ENCODE measurements at places on chromosomes 2 and 18.

DNA sequence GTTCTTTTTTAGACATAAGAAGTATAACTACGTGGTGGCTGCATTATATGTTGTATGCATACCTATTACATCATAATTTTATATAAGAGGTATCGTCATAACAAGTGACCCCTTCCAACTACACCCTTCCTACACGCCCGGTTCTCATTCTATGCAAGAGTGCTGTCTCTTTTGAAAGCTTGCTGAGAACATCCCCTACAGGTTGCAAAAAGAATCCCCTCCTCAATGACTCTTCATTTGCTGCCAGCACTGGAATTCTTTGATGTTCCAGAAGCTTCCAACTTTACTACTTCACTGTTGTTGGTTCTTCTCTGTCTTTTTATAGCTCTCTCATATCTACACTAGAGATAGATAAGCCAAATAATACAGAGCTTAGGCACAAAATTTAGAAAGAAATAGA, 66.4 kb downstream of the CDH7 start:
- no peak for DNase-seq

GRCh38 chr2:47751856-47752414, 31.0 kb upstream of the MSH6 start:
- DNase-seq: no peak

GRCh38 chr2:105329197-105329554, 359 bp downstream of the TGFBRAP1 start:
- no peak for DNase-seq

- DNase-seq: no peak
These were observed 47.4 kb downstream of the ZNF385B start for GRCh38 chr2:179814050-179814449.

DNA sequence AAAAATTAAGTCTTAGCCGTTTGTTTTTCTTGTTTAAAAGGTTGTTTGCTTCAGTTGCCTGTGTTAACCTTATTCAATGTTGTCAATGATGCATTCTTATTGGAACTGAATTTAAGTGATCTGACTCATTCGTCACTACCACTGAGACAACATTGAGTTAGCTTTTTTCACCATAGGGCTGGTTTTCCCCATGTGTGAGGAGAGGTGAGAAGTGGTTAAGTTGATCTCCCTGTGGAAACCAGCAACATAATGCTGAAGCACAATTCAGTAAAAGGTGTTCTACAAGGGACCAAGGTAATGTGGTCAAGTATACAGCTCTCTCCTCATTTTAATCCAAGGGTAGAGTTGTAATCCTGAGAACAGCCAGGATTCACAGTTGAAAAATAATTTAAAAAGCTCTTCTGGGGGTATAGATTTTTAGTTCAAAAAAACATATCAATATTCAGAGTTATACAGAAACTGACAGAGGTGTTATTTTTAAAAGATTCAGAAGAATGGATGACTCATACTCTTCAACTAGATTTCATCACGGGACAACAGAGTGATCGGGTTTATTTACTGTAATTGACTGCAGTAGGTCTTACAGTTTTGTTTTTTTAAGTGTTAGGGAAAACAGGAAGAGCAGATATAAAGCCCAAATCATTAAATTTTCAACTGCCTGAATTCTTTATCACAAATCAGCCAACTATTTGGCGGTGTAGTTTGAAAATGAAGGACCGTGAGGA, 12.6 kb downstream of the NOP58 start:
- no peak for DNase-seq

- DNase-seq: no peak
These were observed 28.7 kb upstream of the C1D start for GRCh38 chr2:68091439-68092034.

DNA sequence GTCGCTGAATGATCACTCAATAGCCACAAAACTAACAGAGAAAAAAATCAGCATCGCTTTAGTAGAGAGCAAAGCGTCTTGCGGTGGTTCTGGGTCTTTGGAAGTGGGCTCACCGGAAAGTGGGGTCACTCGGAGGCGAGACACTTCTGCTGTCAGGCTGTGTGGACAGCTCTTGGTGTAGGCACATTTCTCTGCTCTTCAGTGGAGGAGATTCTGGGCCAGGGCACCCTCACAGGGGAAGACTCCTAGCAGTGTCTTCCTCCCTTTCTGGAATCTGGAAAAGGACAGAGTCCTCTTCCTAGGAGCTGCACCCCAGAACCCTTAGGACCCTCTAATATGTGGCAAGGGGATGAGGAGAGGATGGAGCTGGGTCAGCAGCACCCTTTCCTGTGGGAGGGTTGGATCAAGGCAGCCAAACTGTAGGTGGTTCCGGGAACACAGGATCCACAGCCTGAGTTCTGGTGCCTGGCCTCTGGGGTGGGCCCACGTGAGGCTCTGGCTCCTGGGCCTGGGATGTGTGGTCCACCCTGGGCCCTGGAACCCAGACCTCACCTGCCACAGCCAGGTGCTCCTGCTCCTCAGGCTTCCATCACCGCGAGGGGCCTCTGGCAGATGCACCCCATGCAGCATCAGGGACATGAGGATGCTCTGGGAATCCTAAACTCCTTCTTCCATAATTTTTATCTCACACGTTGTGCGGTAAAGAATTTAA, 25.1 kb downstream of the GPR35 start:
- DNase-seq: no peak

- DNase-seq: no peak
These were observed 311.2 kb upstream of the PKDCC start for GRCh38 chr2:41736586-41736985.

DNA sequence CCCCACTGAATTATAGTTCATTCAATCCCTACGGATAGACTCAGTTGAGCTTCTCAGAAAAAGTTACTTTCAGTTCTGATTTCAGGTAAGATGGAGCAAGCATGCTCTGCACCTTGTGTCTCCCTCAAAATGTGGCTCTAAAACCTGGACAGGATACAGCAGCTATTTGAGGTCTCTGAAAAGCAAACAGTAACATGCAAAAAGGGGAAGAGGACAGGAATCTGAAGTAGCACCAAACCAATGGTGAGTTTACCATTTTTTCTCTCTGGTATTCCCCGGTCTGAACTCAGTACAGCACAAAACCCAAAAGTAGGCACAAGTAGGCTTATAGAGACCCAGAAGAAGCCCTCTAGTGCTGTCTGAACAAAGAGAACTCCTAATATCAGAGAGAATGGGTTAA, 34.1 kb downstream of the LANCL1 start:
- no peak for DNase-seq

GRCh38 chr2:233400341-233400740, 46.0 kb downstream of the DGKD start:
- no peak for DNase-seq

- no peak for DNase-seq
These were observed 138.4 kb upstream of the NOSTRIN start for GRCh38 chr2:168663993-168664392.

DNA sequence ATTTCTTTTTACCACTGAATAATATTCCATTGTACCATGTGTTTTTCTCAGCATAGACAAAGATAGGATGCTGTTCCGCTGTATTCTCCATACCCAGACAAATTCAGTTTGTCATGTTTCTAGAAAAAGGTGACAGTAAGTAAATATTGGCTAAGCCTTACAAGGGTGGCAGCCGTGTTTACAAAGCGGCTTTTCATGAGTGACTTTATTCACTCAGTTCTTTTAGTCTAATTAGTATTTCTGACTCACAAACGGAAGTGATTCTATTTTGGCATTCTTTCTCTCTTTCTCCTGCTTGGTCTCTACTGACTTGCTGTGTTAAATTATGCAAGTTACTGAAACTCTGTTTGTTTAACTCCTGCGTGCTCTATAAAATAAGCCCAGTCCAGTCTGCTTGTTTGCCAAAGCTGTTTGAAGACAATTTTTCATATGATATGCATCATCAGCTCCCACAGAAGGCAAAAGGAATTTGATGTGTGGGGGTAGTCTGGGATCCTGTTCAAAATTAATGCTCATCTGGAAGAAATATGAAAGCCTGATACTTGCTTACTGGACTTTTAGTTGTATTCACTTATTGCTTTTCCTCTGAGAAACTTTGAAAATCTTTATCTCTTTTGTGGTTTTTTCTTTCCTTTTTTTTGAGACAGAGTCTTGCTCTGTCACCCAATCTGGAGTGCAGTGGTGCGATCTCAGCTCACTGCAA, 2.3 kb upstream of the PLEKHH2 start:
- DNase-seq: no peak

DNA sequence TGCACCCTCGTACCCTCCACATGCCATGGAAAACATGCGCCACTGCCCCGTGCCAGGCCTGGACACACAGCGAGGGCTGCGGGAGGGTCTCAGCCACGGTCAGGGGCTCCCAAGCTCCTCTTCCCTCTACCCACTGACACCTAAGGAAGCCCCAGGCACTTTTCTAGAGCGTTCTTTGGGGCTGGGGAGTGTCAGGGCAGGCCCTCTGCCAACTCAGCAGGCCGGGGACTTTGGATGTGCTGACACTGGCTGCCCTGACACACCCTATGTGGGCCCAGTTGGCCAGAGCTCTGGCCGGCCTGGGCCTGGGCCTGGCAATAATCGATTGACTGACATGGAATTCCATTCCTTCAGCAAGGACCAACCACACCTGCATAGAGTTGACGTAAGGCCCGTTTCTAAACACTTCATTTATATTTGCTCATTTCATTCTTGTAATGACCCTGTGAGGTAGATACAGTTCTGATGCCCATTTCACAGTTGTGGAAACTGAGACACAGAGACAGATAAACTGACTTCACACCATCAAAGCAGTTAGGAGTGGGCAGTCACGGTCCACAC, 70.5 kb downstream of the ZFP36L2 start:
- DNase-seq: no peak

DNA sequence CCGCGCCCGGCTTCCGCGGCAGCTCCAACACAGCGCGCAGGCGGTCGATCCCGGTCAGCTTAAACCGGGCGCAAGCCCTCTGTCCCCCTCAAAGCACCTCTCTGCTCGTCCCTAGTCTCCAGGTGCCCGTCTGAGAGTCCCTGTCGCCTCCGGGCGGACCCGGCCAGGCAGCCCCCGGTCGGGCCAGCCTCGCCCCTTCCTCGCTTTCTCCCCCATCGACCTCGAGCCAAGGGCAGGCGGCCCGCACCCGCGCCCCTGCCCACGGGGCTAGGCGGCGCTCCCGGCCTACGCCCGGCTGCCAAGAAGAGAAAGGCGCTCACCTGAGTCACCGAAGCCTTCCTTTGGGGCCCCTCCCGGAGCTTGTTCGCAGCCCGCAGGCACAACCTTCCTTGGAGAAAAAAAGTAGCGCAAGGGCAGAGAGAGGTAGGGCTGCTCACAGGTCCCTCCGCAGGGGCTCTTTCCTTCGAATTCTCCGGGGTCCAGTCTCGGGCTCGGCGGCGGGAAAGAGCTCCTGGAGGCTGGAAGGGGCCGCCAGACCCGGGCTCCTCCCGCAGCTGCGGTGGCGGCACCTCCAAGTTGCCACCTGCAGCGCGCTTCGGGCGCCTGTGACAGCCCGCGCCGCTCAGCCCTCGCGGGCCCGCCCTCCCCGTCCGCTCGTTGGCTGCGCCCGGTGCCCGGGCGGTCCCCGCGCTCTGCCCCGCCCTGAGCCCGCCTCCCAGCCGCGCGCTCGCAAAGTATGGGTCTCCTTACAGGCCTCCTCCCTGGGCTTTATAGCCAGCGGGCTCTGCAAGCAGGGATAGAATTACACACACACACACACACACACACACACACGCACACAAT, 86.5 kb upstream of the EPB41L3 start:
- no peak for DNase-seq

- DNase-seq: no peak
These were observed 272.4 kb upstream of the DPP10 start for GRCh38 chr2:114170070-114170469.

- DNase-seq: no peak
These were observed 66.4 kb downstream of the SH3RF3 start for GRCh38 chr2:109195193-109196045.

- no peak for DNase-seq
These were observed at the start of gene HOXD12 for GRCh38 chr2:176099728-176100546. Gene HOXD12, plus strand, starts transcription at chr2:176099795. Its CDS starts 7 bp downstream, at chr2:176099802.

- no peak for DNase-seq
These were observed 237.4 kb upstream of the SMAD2 start for GRCh38 chr18:48167897-48168253.

- DNase-seq: no peak
These were observed 12.7 kb downstream of the FBLN7 start for GRCh38 chr2:112150851-112151250.

GRCh38 chr2:208147008-208147407, 1.1 kb upstream of the CRYGB start:
- no peak for DNase-seq

DNA sequence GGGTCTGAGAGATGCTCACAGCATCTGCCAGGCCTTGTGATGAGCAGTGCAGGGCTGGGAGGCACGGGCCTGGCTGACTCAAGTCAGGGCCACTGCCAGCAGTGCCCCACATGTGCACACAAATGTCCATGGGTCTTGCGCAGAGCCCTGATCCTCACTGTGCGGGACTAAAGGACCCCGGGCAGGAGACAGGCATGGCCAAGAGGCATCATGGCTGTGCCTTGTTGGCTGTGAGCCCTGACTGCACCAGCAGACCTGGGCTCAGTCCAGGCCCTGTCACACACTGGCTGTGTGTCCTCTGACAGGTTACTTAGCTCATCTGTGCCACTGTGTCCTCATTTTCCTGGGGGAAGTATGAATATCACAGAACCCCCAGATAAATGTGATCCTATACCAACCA, 4.0 kb downstream of the KCNIP3 start:
- DNase-seq: no peak

- no peak for DNase-seq
These were observed 1.0 kb upstream of the GPR35 start for GRCh38 chr2:240624011-240624949.

GRCh38 chr2:207502577-207503198, 27.1 kb upstream of the CREB1 start:
- DNase-seq: no peak

GRCh38 chr18:79531926-79532312, 136.2 kb downstream of the NFATC1 start:
- DNase-seq: no peak

GRCh38 chr18:22084547-22084946, 84.8 kb upstream of the GATA6 start:
- no peak for DNase-seq

- DNase-seq: no peak
These were observed 7.2 kb downstream of the SLC30A3 start for GRCh38 chr2:27255660-27256059.

DNA sequence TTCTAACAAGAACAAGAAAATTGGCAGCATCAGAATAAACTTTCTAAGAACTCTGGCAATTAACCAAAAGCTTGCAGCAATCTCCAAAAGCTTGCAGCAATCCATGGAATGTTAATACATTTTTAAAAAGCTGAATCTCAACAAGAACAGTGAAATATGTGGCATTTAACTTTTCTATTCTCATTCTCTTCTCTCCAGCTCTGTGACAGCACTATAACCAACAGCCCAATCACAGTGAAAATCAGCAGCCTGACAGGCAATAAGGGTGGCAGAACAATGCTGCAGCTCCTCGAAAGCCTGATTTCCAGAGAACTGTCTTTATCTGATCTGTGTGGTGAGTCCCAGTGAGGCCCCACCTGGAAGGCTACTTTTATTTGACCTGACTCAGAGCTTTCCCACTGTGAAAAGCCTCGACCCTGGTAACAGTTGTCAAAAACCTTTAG, 60.0 kb downstream of the TMEM131 start:
- no peak for DNase-seq

- no peak for DNase-seq
These were observed 604 bp downstream of the RALBP1 start for GRCh38 chr18:9475643-9476591.

Data from SK-N-MC (cell line).